NCI-H2081 treated with DMSO at 0.1 percent for 48 hours (cell line): ENCODE measurements at places on chromosomes 1 and 21.
A peak's percentile ranks its signal among the peaks of the same experiment; 100 is the strongest.

GRCh38 chr1:210400043-210400840, 71.5 kb downstream of the HHAT start:
- DNase-seq = peak; percentile 17

GRCh38 chr21:43358940-43359822, 67.8 kb downstream of the SIK1 start:
- DNase-seq = no peak

- DNase-seq = no peak
Measured at GRCh38 chr1:87805666-87806378, 477.1 kb downstream of the LMO4 start.

DNA sequence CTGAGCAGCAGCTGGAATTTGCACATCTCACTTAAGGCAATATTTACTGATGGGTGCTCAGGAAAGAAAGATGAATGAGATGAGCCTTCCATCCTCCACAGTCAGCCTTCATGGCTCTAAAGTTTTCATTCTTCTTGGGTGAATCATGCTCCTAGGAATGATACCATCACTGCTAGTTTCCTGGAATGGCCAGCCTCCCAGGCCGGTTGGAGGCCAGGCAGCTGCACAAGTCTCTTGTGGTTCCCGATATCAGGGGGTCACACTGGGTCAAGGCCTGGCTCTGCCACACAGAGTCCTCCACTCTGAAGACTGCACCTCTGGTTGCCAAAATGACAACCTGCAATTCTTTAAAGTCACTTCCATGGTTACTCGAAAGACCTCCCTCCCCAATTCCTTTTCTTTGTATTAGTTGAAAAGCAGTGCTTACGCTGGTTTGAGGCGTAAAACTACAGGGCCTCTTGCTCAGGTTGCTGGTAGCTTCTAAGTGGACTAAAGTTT, 46.2 kb upstream of the PALMD start:
- DNase-seq = no peak

- DNase-seq = no peak
Measured at GRCh38 chr21:29300807-29301138, 2.1 kb downstream of the BACH1 start.

GRCh38 chr1:9649769-9650168, 1.8 kb upstream of the PIK3CD start:
- no peak for DNase-seq

DNA sequence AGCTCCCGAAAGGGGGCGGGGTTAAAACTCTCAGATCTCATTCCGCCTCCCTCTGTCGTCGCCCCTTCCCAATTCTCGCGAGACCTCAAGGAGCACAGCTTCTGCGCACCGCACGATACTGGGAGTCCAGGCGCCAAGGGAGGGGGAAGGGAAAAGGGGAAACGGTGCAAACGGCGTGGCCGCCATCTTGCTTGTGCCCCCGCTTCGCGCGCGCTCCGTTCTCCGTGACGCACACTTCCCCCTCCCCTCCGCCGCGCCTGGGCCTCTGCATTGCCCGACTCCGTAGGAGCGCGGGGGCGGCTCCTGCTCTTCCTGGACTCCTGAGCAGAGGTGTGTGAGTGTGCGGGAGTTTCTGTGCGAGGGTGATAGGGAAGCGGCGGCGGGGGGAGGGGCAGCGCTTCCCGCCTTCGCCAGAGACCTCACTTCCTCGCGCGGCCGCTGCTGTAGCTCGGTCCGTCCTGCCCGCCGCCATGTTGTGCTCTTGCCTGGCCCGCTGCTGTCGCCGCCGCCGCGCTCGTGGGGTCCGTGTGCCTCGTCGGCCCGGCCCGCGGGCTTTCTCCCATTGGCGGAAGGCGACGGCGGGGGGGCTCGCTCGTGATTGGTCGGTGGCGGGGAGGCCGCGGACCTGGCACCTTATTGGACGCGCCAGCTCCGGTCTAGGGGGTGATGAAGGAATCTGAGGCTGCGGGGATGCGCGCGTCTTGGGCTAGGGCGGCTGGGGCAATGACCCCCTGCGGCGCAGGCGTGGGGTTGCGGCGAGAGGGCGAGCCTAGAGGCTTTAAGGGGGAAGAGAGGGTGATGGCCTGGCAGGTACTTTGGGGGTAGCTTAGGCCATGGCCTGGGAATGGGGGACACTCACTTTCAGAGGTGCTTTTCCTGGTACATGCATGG, at the start of gene NFYC:
TSS of gene NFYC (plus strand) at position 167 of the 891 bp plus-strand sequence. CDS start 47,140 bp downstream, outside the sequence.
- peak; percentile 97 for DNase-seq

DNA sequence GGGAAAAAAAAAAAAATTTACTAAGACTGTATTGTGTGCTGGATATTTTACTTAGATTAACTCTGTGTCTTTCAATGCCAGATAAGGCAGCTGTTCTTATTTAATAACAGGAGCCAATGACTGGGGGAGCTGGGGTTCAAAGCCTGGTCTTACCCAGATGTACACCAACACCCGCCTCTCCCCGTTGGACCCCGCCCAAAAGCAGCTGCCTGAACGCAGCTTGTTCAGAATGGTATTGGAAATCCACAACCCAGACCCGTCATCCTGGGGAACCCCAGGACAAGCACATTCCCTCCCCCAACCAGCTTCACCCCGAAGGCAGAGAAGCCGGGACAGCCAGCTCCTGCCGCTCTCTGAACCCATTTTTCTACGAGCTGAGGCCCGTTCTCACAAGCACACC, 113.6 kb upstream of the TMPRSS2 start:
- no peak for DNase-seq

GRCh38 chr21:46100020-46100419, 2.1 kb downstream of the COL6A2 start:
- no peak for DNase-seq
